Activated CD4-positive, alpha-beta T cell treated with anti-CD3 and anti-CD28 coated beads for 24 hours (primary cell): ENCODE measurements at places on chromosomes 7 and 10.

DNA sequence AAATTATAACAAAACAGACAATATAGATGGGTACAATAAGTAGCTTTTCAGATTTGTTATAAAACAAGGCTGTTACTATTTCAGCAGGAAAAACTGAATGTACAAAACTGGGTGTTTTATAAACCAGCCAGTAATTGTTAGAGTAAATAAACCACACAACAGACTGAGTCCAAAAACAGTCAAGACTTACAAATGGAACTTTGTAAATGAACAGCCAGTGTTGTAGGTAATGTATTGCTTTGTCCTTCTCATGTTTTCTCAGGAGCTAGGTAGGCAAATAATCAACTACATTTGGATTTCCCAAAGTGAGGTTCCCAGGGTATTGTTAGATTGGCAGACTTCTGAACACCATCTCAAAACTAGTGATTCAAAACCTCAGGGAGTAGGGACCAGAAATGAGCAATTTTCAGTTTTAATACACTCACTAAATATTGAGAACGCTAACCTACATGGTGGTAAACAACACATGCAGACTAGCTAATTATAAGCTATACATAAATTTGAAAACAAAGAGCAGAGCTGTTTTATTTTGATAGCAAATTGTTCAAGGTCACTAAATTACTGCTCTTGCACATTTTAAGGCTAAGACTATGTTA, 36.2 kb downstream of the HERPUD2 start:
- no peak for DNase-seq

DNA sequence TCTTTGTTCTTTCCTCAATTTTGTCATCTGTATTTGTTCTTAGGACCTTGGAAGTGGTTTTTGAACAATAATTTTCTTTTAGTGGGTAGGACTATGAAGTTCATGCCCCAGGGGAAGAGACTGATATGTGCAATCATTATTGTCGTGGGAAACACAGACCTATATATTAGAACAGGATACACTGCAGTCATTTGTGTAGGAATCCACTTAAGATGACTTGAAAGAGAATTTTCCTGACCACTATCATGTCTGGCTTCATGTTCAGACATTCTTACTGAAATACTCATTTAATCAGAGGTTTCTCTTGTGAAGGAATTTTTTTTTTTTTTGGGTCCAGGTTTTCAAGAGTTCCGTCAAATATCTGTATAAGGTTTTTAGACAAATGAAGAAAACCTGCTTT, 163.6 kb downstream of the SUGCT start:
- DNase-seq, result no peak

GRCh38 chr10:114483575-114483974, 79.3 kb upstream of the AFAP1L2 start:
- no peak for DNase-seq

- no peak for DNase-seq
These were observed 19.0 kb downstream of the AGR2 start for GRCh38 chr7:16785846-16786245.

DNA sequence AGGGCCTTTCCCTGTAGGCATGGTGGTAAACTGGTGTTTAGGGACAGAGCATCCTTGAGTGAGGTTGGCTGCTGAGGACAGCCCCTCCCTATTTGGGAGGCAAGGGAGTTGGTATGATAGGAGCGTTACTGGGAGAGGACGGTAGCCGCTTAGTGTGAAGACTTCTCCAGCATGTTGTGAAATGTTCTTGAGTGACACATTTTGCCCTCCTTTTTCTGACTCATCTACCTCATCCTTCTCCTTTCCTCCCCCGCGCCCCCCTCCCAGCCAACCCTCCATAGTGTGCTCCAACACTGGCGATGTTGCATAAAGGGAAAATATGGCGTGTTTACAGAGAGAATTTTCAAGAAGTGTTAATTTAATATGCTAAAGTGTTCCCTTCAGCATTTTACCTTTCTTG, 645.0 kb upstream of the GALNT17 start:
- DNase-seq, result no peak

- no peak for DNase-seq
These were observed 53.8 kb upstream of the TCF7L2 start for GRCh38 chr10:112896273-112896672.

DNA sequence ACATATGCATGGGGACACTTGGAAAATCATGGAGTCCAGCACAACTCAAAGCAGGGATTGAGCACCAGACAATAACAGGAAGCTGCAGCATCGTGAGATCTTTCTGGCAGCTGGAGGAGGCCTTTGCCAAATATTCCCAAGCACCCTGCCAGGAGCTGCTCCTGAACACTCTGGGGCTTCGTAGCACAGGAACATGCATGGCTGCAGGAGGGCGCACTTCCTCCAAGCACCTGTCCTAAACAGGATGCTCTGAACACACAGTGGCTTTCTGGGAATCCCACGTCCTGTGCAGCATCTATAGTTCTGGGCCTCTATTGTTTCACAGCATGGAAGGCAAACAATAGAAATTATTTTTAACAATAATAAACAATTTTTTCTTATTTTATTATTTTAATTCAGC, 4.1 kb downstream of the ABLIM1 start:
- DNase-seq, result no peak

- DNase-seq, result no peak
These were observed 27.5 kb downstream of the COPG2 start for GRCh38 chr7:130641040-130641439.
